Stimulated activated CD4-positive, alpha-beta T cell treated with anti-CD3 and anti-CD28 coated beads, Interleukin-1b, Interleukin-23, amount 100 ng/mL, for 24 hours (primary cell): ENCODE measurements at places on chromosomes 2 and 18.

- DNase-seq = no peak
These were observed 91.3 kb upstream of the CCDC141 start for GRCh38 chr2:179141206-179141605.

- DNase-seq = no peak
These were observed 158.1 kb downstream of the RBM43 start for GRCh38 chr2:151103551-151103950.

- DNase-seq = no peak
These were observed 43.2 kb downstream of the ZBTB7C start for GRCh38 chr18:48365965-48366364.

GRCh38 chr18:8389391-8390340, 219.6 kb upstream of the RAB12 start:
- no peak for DNase-seq

- no peak for DNase-seq
These were observed 149.7 kb downstream of the EN1 start for GRCh38 chr2:118697781-118698180.

GRCh38 chr2:108629417-108629816, 89.9 kb upstream of the RANBP2 start:
- DNase-seq = no peak

- no peak for DNase-seq
These were observed 9.8 kb downstream of the WDR43 start for GRCh38 chr2:28904295-28904694.

DNA sequence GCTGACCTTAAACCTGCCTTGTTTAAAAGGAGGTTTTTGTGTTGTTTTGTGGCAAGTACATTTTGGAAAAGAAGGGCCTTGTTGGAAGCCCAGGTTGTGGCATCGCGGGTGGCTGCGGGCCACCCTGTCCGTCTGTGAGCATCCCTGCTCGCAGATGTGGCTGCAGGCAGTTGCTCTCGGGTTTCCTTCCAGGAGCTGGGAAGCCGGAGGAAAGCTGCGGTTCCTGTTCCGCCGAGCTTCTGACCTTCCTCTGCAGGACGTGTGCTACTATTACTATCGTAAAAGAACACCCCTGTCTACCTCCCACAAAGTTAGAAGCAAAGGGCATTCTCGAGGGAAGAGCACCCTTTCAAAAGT, 766 bp downstream of the MFF start:
- DNase-seq = no peak

DNA sequence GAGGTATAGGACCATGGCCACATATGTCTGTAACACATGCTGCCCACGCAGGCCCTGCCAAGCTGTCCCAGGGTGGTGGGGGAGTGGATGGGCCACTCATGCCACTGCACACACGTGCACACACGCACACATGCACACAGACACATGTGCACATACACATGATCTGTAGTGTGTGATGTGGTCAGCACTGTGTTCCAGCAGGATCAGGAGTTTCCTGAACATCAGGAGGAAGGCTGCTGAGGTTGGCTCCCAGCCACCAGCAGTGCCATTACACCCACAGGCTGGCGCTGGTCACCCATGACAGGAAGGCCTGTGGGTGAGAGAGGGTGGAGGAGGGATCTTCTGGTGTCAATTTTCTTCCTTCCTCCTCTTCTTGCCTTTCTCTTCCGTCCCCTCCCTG, 44.7 kb downstream of the POMC start:
- DNase-seq = no peak

DNA sequence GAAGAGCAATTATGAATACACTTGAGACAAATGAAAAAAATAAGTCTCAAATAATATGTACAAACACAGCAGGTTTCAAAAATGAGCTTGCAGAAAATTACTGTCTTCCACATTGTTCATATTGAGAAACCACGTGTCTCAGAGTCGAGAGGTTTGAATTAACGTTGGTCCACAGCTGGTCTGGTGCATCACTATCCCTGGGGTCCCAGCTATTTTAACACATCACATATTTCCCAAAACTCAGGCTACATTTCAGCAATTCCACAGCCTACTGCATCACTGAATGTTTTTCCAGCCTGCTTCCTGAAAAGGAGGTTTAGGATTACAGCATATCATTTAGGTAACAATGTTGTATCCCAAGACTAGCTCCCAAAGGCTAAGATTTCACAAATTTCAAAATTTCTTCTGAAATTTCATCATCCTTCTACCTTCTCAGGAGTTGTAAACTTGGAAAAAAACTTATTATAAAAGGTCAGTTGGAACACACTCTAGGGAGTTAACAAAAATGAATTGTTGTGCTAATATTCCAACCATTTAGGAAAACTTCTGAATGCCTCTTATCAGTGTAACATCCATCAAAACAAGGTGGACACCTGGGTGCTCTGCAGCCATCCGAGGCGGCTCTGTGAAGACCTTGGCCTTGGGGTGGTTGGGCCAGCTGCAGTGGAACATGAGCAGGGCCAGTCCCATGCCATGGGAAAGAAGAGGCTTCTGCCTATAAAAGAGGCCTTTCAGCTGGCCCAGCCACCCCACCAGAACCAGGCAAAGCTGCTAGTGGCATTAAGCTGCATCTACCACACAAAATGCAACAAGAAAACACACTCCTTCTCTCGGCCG, 198.1 kb upstream of the RBBP8 start:
- no peak for DNase-seq

- DNase-seq = no peak
These were observed 34.8 kb downstream of the HAT1 start for GRCh38 chr2:171957061-171957460.

- DNase-seq = no peak
These were observed 31.6 kb upstream of the CCBE1 start for GRCh38 chr18:59728816-59729215.

- no peak for DNase-seq
These were observed 354.8 kb downstream of the MEIS1 start for GRCh38 chr2:66789741-66790140.

- no peak for DNase-seq
These were observed 332.6 kb downstream of the SOX11 start for GRCh38 chr2:6024784-6025183.

DNA sequence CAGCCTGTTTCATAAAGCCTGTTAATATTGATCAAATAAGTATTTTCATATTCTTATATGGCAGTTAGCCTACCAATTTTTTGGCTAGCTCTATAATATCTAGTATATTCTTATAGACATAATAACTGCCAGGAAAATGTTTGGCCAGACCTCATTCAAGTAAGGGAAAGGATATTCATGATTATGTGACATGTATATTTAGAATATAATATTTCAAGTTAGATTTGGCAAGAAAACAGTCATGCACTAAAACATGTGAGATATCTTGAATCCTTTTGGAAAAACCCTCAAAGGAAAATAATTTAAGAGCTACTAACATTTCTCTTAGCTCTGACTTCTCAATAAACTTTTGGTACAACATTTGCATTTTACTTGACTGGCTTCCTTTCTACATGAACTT, 694.1 kb downstream of the PLCL1 start:
- DNase-seq = no peak

GRCh38 chr2:209917154-209917771, 85.2 kb upstream of the RPE start:
- DNase-seq = no peak

DNA sequence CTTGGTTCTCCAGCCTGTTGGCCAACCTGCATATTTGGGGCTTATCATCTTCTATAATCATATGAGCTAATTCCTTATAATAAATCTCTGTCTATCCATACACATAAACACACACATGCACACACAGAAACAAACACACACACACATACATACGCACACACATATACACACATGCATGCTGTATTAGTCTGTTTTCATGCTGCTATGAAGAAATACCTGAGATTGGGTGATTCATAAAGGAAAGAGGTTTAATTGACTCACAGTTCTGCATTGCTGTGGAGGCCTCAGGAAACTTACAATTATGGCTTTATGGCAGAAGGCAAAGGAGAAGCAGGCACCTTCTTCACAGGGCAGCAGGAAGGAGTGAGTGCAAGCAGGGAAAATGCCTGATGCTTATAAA, 707.4 kb upstream of the CDH2 start:
- DNase-seq = no peak

DNA sequence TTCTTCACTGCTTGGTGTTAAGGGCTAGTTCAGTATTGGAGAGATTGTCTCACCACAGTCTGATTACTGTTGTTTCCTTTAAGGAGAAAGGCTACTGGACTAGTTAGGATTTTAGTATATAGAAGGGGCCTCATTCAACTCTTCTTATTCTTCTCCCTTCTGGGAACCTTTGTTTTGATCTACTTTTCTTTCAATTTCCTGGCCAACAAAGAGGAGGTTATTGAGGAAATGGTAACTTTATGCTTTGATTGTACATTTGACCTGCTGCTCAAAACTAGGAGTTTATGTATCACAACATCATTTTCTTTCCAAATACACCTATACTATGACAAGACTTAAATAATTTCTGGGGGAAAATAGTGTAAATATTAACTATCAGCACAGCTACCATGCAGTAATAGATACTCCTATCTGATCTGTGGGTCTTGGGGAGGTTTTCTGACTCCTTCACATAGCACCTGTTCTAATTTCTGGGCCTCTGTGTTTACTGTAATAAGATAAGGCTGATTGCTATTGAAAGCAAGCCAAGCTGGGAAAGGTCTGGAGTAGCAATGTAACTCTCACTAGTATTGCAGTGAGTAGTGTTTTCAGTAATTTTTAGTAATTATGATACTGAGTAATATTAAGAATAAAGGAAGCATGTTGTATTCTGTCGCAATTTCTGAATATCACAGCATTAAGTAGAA, 395.3 kb downstream of the NUP35 start:
- no peak for DNase-seq

GRCh38 chr18:72692086-72692485, 147.9 kb upstream of the CBLN2 start:
- no peak for DNase-seq

- DNase-seq = no peak
These were observed 18.4 kb upstream of the SLC20A1 start for GRCh38 chr2:112627060-112628040.

- no peak for DNase-seq
These were observed 217.2 kb downstream of the TMEM163 start for GRCh38 chr2:134501476-134502091.

GRCh38 chr2:10400568-10400977, 47.6 kb downstream of the ODC1 start:
- no peak for DNase-seq

DNA sequence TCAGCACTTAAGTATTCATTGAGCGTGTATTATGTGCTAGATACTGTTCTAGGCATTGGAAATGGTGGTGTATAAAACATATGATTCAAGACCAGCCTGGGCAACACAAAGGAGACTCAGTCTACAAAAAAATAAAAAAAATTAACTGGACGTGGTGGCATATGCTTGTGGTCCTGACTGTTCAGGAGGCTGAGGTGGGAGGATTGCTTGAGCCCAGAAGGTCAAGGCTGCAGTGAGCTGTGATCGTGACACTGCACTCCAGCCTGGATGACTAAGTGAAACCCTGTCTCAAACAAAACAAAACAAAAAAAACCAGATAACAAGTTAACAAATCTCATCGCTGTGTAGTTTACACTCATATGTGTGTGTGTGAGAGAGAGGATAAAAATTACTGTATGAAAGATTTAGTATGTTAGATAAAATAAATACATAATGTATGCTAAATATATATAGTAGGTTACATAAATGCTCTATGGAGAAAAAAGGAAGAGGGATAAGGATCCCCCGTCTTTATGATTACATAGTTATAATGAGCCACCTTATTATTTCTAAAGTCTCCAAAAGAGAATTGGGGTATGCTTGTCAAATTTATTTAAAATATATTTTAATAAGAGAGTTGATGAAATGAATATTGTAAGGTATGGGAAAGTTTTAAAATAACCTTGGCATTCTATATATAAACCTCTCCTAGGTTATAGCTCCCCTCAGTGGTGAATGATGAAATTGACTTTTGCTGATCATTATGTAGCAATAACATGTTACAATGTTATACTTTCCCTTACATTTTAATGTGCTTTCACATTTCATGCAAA, 69.2 kb downstream of the EHBP1 start:
- DNase-seq = no peak

DNA sequence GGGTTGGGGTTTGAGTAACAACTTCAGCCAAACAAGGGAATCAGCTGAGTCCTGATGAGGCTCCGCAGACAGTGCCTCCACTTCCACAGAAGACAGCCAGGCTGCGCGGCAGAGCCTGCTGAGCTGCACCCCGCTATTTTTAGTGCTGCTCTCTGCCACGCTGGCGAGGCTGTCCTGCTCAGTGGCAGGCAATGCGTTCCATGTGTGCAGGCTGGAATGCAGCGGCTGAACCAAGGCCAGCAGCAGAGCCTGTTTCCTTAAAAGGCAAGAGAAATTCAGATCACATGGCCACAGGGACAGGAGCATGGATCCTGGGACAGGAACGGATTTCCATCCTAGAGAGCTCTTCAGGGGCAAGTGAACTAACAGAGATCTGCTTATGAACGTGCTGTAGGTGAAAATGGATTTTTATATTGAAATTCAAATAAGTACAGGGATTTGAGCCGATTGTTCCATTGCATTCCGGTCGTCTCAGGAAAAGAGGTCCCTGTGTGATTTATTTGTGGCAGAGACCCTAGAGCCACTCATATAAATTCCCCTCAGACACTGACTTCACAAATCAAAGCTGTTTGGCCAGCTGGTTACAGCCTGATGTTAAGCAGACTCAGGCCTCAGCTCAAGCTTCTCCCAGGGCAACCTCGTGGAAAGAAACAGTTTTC, 98.7 kb downstream of the COL6A3 start:
- no peak for DNase-seq

- no peak for DNase-seq
These were observed 76.0 kb upstream of the CTDP1 start for GRCh38 chr18:79603321-79604204.

GRCh38 chr18:34901299-34901698, 139.9 kb upstream of the MAPRE2 start:
- no peak for DNase-seq

DNA sequence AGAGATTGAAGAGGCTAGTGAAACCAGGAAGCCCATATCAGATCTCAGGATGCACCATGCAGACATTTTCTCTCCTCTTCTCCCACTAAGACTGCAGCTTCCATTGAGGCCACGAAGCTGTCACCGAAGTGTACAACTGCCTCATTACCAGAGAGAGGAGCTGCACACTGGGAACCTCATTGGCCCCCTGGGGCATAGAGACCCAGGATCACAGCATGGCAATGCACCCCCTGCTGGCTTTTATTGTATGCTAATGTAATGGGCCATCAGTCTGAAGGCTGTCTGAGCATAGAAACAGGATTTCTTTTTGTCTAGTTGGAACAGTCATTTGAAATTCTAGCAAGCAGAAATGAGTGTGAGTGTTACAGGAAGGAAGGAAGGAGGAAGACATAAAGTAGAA, 861.6 kb upstream of the CELF4 start:
- DNase-seq = no peak

DNA sequence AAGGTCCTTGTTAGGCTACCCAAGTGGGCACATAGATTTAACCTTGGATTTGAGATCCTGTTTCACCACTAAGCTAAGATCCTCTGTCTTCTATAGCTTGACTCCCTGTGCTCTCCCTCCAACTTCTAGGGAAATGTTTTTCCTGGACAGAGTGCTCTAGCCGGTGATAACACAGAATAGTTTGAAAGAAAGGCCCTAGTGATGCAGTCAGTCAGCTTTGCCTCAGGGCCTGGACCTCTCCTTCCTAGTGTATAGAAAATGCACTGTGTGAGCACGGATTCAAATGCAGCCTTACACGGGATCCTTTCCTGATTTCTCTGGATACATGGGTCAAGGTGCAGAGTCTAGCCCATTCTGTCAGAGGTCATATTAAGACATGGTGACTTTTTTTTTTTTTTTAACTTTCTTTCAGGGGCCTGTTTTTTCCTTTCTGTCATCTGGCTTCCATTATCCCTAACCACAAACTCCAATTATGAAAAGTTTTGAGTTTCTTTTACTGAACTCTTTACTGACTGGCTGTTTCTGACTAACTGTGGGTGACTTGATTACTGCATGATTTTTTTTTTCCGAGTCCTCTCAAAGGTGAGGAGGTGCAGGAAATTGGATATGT, 122.6 kb downstream of the LRP1B start:
- DNase-seq = no peak
